ENCODE measurements at places on chromosomes 13 and 19.
A peak's percentile ranks its signal among the peaks of the same experiment; 100 is the strongest.

DNA sequence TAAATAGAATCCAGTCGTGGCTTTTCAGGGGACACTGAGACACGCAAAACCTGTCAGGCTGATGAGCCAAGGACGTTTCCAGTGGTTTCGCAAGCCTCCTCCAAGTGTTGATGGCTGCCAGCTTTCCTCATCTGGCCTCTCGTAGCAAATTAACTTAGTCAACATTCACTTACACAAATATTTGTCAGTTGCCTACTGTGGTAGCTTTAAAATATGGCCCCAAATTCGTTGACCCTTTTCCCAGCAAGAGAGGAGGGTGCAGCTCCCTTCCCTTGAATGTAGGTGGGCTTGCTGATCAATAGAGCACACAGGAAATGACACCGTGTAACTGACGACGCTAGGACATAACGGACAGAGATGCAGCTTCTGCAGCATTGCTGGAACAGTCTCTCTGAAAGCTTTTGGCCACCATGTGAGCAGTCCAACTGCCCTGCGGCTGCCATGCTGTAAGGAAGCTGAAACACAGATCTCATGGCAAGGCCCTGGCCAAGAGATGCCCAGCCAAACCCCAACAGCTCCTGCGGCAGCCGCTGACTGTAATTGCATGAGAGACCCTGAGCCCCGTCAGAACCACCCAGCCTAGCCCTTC lies 5.5 kb upstream of the RANBP3 start:
- DNase-seq = no peak

GRCh38 chr13:20654156-20654555 lies 49.3 kb upstream of the IL17D start:
- DNase-seq = no peak

- no peak for DNase-seq
Measured at GRCh38 chr13:39297023-39297422, 258.8 kb downstream of the NHLRC3 start.

DNA sequence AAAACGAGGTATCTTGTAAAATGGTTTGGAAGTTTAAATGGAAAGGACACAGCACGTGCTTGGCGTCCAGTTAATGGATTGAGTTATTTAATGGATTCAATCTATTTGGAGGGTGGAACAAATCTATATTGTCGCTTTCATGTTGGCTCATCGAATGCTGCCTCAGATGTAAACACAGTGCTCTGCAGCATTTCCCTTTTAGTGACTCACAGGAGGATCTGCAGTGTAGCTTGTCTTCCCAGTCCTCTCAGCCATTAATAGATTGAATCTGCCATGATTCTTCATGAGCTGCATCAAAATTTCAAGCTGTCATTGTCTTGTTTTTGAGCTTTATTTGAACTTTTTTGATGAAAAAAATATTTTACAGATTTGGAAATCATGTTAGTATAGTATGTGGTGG lies 44.7 kb downstream of the DHRS12 start:
- peak; percentile 29 for DNase-seq

DNA sequence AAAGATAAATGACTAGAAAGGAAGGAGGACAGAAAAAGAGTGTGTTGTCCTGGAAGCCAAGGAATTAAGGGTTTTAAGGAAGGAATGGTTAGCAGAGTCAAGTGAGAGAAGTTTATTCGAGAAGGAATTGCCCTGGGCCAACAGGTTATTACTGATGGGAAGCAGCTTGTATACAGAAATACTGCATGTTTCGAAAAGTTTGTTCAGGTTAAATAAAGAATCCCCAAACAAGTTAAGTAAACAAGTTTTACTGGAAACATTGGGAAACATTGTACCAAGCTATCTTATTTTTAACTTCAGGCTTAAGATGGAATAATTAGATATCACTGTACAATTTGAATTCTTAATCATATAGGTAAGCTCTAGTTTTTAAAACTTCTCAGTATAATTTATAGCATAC lies 28.2 kb upstream of the FBXL3 start:
- no peak for DNase-seq

- DNase-seq = no peak
Measured at GRCh38 chr19:17985037-17985818, 18.3 kb downstream of the KCNN1 start.

- DNase-seq = no peak
Measured at GRCh38 chr19:30158067-30158892, 213.9 kb upstream of the ZNF536 start.

- DNase-seq = no peak
Measured at GRCh38 chr19:33066543-33066942, 1.9 kb upstream of the RHPN2 start.

GRCh38 chr13:94248454-94249228 lies 230.8 kb downstream of the DCT start:
- no peak for DNase-seq

- DNase-seq = peak; percentile 91
Measured at GRCh38 chr19:47663911-47664771, 49.1 kb upstream of the EHD2 start.

GRCh38 chr13:66926200-66926850 lies 303.8 kb downstream of the PCDH9 start:
- no peak for DNase-seq

DNA sequence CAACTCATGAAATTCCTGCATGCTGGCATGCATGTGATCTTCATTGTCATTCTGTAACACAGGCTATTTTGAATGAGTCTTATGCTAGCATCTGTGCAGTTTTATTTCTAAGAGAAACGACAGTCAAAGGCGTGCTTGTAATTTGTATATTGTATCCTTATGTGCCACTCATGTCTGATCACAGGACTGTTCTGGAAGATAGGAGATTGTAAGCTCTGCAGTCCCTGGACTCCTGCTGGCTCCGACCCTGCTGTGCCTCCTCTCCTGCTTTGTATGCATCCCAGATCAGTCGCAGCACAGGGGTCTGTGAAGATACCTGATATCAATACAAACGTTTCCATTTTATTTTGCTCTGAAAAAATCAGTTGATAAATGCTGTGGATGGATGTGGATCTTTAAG lies 653.1 kb downstream of the LIG4 start:
- no peak for DNase-seq

DNA sequence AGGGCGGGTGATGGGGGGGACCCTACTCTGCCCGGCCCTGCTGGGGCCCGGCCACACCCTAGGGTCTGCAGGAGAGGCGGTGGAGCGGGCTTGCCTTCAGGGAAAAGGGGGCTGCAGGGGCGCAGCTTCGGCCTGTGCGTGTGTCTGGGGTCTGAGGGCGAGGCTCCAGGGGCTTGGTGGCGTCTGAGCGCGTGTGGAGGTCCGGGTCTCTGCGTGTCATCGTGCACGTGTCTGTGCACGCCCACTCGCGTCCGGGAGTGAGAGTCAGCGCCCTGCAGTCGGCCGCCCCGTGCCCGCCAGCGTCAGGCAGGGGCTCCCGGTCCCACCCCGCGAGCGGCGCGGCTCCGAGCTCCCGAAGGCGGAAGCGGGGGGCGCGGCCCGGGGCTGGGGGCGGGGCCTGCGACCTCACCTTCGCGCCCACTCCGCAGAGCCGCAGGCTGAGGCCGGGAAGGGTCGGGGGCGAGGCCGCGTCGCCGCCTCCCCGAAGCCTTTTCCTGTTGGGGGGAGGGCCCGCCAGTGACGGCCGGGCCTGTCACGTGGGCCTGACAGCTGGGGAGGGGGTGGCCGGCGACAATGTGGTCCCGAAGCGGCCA lies at the start of gene ARHGAP45:
TSS of gene ARHGAP45 (plus strand) at position 420 of the 593 bp plus-strand sequence. CDS start 239 bp downstream, outside the sequence.
- no peak for DNase-seq

- DNase-seq = no peak
Measured at GRCh38 chr13:95608640-95609323, 35.7 kb downstream of the DZIP1 start.

DNA sequence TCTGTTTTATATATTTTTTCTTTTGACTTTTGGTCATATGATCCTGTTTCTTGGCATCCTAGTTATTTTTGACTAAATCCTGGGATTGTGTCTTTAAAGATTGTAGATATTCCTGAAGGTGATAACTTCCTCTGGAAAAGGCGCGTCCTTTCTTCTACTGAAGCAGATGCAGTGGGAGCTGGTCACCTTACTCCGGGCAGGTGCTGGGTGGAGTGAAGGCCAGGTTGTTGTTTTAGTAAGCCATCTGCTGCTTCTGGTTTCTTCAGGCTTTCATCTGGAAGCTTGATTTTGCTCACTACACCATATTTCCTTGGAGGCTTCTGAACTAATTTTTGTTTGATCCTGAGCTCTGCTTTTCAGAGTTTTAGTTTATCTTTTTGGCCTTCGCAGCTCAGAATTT lies 21.5 kb downstream of the URI1 start:
- DNase-seq = no peak

DNA sequence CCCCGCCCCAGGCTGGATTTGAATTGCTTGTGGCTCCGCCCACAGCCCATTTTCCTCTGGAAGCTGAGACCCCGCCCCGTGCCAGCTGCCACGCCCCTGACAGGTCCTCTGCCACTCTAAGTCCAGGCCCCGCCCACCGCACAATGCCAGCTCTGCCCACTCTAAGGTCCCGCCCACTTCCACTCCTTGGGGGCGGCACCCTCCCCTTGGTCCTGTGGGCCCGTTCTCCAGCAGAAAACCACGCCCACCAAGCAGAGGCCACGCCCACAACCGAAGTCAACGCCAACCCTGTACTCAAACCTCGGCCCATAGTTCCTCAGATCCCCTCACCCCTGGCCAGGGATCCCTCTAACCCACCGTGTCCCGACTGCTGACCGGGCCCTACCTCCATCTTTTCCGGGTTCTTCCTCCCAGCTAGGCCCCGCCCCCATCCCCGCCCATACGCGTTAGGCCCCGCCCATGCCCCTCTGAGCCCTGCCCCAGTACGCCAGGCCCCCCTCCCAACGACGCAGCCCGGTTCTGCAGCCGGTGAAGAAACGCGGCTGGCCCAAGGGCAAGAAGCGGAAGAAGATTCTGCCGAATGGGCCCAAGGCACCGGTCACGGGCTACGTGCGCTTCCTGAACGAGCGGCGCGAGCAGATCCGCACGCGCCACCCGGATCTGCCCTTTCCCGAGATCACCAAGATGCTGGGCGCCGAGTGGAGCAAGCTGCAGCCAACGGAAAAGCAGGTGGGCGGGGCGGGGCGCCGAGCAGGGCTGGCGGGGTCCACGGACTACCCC lies 1.3 kb downstream of the HMG20B start:
- peak; percentile 75 for DNase-seq

DNA sequence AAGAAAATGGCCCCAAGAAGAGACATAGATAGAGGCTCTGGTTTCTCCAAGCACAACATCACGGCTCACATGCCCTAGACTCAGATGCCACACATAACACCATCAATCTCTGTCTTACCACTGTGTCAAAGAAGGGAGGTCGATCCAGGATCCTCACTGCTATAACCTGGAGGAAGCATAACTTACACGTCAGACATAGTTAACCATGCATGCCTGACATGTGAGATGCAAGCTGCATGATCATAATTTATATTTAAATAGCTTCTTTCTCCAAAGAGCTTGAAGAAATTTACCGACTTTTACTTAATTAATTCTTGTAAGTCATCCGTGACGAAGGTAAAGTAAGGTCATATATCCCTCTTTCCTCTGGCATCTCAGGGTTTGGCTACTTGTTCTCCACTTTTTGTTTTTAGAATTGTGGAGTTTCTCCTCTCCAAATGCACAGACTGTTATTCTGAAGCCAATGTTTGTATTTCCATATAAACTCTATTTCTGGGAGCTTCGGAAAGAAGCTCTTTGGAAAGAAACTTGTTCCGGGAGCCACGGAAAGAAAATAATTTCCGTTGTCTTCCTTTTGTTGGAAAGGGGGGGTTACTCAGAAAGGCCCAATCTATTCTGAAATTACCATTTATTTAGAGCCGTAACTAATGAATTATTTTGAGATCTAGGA lies 205.6 kb downstream of the LHFPL6 start:
- no peak for DNase-seq

GRCh38 chr13:42380420-42381164 lies 108.6 kb downstream of the AKAP11 start:
- no peak for DNase-seq

DNA sequence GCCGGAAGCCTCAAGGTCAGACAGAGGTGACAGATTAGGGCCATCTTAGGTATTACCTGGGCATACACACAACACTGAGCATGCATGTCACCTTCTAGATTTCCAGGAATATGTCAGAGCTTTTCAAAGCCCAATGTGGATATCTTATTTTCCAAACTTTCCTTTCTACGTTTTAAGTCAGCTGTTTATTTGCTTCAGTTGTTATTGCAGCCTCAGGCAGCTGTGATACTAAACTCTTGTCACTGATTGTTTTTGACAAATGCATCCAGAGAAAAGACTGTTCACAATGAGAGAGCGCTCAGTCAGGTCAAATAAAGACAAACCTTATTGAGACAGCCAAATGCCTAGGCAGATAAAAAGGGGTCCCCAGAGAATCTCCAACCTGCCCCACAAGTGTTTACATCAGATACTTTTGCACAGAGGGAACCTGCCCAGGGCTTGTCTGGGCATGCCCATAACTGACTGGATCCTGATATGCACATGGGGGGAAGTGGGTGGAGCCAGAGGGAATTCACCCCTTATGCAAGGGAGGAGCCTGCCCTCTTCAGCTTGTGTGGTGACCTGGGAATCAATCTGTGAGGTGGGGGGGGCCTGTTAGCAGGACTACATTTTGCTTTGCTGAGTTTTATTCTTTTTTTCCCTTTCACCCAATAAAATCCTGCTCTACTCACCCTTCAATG lies 28.5 kb downstream of the MED4 start:
- DNase-seq = no peak

All from AG04450 (cell line).